ENCODE measurements at places on chromosomes 5 and 9.
A peak's percentile ranks its signal among the peaks of the same experiment; 100 is the strongest.

DNA sequence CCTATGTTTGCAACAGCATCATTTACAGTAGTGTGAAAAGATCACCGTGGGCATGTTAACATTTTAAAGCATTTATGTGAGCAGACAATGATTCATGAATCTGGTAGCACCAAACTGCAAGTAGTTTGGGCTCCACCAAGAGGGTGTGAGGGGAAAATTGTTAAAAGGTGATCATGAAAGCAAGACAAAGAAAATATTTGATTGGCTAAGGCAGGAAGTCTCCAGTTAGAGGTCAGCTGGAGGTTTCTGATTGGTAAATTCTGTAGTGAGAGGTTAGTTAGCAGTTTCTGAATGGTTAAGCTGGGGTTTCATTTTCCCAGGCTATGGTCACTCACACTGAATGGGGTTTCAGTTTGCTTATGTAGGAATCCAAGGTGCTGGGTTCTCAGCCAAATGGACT lies 13.5 kb upstream of the DRD1 start:
- DNase-seq: no peak

DNA sequence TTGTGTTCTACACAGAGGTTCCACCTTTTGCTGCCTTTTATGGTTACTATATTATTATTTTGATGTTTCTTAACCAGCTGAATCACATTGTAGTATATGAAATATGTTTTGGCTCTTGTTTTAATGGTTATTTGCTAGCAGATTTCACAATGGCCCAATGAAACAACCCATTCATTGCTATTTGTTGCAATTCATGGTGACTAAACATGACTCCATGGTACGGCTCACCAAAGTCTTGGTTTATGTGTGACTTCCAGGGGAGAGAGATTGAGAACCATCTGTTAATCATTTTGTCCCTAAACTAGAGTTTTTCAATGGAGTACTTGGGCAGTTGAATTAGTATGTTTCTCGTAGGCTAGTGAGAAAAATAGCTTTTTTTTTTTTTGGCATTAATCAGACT lies 108.4 kb downstream of the GHR start:
- no peak for DNase-seq

GRCh38 chr5:174953871-174954270 lies 229.5 kb downstream of the MSX2 start:
- DNase-seq: no peak

DNA sequence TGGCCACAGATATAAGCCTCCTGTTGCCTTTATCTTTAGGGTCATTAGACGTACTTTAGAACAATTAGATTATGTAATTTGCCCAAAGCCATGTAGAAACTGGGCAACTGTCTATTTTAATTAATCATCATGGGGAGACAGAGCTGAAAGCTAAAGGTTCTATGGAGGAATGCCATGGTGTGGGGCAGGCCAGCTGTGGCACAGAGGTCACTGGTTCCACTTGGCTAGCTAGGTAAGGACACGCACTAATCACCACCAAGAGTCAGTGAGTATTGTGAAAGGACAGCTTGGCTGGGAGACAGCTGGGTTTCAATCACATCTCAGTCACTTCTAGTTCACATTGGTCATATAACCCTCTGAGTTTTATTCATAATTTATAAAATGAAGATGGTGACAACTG lies 81.7 kb downstream of the HMHB1 start:
- no peak for DNase-seq

DNA sequence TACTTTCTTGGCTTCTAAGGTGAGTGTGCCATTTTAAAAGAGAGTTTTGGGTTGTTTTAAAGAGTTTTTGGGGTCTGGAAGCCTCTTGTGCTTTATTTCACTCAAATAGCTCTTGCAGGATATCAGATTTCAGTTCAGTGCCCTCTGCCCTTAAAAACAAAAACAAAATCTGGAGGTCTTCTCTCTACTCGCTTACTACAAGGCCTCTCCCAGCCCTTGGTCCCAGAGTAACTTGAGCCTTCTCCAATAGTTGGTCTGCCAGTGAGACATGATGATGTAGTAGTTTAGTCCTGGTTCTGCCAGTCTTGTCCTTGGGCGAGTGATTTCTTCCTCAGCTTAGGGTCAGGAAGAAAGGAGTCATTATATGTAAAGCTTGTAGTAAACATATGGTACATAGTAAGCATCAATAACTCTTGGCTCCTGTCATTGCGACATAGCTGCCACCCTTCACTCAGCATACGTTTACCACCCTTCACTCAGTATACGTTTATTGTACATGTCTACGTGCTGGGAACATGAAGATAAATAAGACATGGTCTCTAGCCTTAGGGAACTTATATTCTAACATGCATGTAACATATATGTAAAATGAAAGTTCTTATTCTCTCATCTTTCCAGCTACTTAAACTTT lies 147.6 kb downstream of the MAN2A1 start:
- DNase-seq: no peak

DNA sequence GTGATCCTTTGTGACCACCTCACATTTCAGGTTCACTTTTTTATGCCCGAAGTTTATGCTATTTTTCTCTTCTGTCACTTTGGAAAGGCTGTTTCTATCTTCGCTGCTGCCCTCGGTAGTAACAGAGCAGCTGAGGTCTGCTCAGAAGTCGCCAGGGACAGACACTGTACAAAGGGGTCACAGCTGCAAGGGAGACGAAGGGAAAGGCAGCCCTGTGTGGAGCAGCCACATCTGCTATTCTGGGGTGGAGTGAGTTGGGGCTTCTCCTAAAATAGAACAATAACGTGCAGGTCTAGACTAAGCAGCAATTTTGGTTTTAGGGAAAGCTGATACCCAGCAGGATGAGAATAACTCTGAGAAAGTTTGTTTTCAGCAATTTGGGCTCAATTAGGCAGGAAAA lies 72.5 kb downstream of the ACTL7B start:
- no peak for DNase-seq

- DNase-seq: no peak
Observed at GRCh38 chr5:42949348-42950115, 90.6 kb downstream of the ANXA2R start.

- DNase-seq: no peak
Observed at GRCh38 chr5:133259199-133259997, 207.6 kb downstream of the HSPA4 start.

GRCh38 chr9:87516222-87516925 lies 18.7 kb downstream of the DAPK1 start:
- DNase-seq: no peak

DNA sequence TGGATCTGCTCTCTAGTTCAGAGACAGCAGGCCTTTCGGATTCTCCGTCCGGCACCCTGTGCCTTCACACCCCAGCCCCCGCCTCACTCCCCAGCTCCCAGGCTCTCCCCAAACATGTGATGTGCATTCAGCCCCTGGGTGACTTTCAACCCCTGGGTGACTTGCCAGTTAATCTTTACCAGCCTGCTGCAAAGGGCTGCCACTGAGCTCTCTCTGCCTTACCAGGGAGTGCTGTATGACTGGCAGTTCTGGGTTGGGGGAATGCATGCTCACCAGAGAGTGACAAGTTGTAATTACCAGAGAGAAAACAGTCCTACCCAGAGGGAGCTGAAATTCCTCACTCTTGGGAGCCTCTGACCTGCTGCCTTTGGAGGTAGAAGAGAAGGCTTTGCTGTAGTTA lies 4.9 kb upstream of the ADRA1B start:
- DNase-seq: no peak

DNA sequence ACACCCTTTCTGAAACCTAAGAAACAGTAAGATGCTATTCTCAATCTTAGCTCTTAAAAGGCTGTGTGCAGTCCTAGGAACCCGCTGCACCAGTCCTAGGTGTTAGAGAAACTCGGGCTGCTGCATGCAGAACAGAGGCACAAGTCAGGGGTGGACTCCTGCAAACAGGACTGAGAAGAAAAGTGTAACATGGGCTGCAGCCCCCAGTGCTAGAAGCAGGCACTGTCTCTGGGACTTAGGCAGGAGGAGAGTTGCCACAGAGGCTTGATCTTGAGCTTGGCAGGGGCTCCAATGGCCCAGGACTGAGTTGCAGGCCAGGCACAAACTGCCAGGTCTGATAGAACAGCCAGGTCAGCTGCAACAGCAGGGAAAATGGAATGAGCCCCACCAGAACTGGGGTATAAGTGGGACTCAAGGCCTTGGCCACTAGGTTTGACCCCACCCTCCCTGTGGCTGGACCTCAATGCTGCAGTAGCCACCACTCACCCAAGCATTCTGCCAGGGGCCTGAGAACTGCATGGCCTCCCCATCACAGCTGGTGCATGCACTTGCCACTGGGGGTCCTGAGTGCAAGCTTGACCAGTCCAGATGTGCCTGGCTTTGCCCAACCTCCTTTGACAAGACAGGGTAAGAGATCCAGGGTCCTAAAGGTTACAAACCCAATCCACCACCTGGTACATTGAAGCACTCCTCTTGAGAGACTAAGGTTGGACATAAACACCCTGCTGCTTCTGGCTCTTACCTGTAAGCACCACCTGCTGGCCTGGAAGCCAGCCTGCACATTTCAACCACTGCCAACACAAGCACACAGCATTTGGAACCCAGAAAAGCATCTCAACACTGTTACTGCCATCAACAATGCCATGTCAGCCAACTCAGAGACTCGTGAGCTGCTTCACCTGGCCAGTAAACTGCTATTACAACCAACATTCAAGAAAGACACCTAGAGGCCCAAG lies 103.3 kb downstream of the FBXL17 start:
- DNase-seq: no peak

- peak; percentile 30 for DNase-seq
Observed at GRCh38 chr5:108727236-108727650, 20.5 kb upstream of the FER start.
